GM20000 (cell line): ENCODE measurements at places on chromosomes 3 and 15.

GRCh38 chr3:155110996-155111901 is 31.1 kb downstream of the MME start:
- no peak for DNase-seq

GRCh38 chr3:57627976-57628375 is 30.8 kb upstream of the ARF4 start:
- no peak for DNase-seq

GRCh38 chr15:40582726-40583246 is 11.3 kb upstream of the KNL1 start:
- DNase-seq: no peak

DNA sequence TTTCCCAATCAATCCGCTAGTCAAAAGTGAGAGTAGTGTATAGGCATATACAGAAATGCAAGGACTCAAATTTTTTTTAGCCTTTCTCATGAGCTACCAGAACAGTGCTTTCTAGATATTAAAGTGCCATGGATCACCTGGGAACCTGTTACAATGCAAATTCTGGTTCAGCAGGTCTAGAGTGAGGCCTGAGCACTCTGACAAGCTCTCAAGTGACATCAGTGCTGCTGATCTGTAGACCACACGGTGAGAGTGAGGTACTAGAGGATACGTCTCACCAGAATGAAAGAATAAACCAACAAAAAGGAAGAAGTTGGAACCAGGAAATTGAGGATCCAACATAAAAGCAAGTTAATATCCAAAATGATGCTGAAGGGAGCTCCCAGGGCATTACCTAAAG is 16.0 kb upstream of the PLA2G4D start:
- no peak for DNase-seq

DNA sequence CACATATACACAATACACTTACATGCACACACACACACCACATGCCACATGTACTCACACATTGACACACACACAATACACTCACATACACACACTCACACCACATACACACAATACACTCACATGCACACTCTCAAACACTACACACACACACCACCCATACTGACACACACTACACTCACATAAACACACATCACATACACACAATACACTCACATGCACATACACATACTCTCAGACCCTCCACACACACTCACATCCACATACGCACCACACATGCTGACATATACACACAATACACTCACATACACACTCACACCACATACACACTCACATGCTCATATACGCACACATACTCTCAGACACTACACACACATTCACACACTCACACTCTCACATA is 28.3 kb upstream of the KIF23 start:
- DNase-seq: no peak

- DNase-seq: no peak
These were observed 11.8 kb downstream of the GOLIM4 start for GRCh38 chr3:168083906-168084305.

GRCh38 chr15:67918205-67918861 is 78.5 kb upstream of the RNU6-1 start:
- no peak for DNase-seq

DNA sequence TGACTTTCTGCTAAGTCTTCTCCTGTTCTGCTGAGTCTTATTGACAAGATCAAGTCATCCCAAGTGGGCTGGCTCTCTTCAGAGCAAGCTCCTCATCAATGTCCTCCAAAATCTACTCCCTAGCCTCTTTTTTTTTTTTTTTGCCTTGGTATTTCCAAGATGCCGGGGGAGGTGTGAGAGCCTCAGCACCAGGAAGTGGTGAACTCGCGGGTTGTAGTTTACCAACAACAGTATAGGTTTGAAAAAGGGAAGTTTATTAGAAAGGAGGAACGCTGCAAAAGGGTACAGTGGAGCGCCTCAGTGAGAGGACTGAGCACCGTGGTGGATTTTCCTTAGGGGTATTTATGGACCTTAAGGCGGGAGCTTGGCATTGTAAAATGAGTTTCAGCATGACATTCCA is 94.3 kb upstream of the SGO1 start:
- no peak for DNase-seq

DNA sequence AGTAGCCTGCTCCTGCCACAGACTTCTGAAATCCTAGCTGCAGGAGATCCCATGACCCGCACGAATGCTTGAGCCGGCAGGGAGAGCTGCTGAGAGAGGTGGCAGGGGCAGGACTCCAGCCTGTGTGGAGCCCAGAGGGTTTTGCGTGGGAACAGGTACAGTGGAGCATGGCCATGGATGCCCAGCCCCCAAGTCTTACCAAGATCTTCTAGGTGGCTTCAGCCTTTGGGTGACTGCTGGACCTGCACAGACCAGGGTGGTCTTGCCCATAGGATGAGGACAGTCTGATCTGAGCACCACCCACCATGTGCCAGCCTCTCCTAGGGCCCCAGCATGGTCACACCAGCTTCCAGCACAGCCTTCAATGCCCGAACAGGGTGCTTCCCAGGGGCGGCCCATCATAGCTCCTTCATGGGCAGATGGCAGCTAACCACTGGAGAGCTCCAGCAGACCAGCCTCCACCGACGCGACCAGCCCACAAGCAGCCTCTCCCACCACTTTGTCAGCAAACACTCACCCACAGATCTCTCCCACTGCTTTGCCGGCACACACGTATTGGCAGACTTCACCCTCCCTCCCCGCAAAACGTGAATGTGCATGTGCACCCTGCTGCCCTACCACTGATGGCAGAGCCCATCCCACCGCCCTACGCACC is 56.0 kb downstream of the ADAMTS17 start:
- DNase-seq: no peak

GRCh38 chr3:64642327-64643151 is 45.3 kb downstream of the ADAMTS9 start:
- no peak for DNase-seq

DNA sequence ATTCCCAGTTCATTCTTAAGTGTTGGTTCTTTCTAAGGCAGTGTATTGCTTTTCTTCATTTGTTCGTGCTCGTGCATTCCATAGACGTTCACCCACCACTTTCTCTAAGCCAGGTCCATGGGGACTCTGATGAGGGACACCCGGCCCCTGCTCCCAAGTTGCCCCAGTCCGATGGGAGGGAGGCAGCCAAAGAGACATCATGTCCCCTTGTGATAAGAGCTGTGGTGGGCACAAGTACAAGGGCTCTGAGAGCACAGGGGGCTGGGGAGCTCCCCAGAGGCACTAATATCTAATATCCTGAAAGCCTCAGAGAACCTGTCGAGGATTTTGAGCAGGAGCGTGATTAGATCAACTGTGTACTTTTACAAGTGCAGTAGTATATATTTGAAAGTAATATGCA is 6.3 kb downstream of the SPSB4 start:
- no peak for DNase-seq

GRCh38 chr3:186311441-186311840 is 50.6 kb downstream of the DGKG start:
- DNase-seq: no peak

DNA sequence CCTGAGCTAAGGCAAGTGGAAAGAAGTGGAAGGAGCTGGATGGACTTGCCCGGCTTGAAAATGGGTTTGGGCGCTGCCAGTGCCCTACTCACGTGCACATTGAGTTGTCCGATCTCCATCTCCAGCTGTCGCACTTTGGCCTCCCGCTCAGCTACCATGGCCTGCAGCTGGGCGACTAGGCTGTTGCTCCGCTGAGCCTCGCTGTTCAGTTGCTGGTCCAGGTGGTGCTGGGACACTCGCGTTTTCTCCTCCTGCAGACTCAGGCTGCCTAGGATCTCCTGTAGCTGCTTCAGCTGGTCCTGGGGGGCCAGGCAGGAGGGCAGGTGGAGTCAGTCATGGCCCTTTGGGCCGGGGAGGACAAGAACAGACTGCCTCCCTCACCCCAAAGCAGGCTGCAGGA is 33.0 kb upstream of the HHATL start:
- no peak for DNase-seq

DNA sequence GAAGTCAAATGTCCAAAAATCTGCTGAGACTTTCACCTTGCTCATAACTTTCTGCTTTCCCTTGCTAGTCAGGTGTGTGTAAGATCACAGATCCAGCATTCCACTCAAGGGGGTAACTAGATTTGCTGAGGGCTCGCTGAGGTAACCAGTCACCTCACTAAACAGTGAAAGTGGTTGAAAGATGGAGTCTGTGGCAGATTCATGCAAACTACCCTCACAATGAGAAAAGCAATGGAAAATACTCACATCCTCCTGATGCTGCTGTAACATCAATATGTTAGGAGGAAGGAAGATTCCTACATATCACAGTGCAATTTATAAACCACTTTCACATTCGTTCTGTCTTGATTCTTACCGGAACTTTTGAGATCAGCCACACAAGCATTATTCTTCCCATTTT is 174.3 kb upstream of the BCL6 start:
- no peak for DNase-seq

DNA sequence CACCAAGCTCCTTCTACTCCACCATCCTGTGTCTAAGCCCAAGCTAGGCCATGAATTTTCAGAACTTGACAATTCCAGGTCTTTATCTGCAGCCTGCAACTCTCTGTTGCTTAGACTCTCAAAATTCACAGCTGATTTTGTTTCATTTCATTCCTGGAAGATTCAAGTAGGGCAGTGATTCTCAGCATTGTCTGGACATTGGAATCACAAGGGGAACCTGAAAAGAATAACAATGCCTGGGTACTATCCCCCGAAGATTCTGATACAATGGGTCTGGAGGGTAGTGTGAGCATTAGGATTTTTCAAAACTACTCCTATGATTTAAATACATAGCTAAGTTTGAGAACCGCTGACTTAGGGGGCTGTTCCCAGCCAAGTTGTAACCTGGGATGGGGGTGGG is 534.7 kb upstream of the IL12A start:
- DNase-seq: no peak

- no peak for DNase-seq
These were observed 75.4 kb downstream of the HERC2 start for GRCh38 chr15:28246605-28247004.

- no peak for DNase-seq
These were observed 8.3 kb upstream of the PRR20G start for GRCh38 chr3:127296166-127296565.

DNA sequence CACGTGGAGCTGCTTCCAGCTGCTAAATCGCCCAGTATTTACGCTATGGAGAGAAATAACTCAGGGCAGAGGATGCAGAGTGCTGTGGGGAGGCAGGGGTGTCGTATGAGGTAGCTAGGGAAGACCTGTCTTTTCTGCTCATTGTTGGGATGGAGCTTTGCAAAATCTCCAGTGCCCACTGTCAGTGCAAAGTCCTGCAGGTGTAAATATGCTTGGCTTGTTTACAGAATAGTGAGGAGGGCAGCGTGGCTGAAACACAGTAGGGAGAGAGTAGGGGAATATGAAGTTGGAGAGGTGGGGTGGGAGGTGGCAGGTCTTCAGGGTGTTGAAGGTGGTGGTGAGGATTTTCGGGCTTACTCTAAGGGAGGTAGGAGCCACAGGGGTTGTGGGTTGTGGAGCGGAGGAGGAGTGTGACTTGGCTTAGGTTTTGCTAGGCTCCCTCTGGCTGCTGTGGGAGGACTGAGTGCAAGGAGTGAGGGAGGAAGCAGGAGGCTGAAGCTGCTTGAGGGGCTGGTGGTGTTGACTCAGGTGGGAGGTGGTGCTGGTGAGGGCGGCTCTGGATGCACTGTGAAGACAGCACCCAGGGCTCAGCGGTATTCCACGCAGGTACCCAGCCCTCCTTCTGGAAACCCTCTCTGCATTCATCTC is 125.7 kb downstream of the FBLN2 start:
- DNase-seq: no peak

GRCh38 chr3:15439476-15439875 is 12.1 kb downstream of the EAF1 start:
- DNase-seq: no peak

DNA sequence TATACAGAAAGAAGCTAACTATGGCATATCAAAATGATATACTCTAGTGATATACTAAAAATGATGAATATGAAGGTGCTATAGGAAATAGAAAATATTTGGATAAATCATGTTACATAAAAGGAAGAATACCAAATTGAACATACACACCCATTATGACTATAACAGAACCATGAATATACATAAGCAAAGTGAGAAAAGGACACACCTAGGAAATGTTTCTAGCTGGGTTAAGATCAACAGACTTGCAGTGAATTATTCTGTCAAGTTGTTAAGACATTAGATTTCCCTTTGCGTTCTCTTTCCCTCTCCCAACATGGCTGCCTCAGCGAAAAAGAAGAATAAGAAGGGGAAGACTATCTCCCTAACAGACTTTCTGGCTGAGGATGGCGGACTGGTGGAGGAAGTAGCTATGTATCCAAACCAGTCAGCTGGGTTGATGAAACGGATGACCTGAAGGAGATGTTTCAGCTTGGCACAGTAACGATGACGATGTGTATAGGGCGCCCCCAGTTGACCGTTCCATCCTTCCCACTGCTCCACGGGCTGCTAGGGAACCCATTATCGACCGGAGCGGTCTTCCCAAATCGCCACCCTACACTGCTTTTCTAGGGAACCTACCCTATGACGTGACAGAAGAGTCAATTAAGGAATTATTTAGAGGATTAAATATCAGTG is 20.2 kb upstream of the PARP14 start:
- no peak for DNase-seq

DNA sequence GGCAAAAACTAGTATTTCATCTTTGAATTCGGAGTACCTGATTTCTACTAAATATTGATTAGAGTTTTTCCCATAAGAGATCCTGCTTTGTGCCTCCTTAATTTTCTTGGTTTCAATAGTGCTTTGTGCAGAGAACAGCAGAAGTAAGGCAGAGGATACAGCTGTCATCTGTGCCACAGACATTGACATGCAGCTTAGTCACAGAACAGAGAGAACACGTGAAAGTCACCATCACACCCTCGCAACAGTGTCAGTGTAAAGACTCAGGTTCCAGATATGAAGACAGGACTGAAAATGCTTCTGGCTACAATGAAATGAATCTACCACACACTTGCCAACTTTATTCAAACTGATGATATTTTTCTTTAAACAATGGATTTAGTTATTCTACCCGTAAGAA is 942.8 kb upstream of the CFAP20DC start:
- DNase-seq: no peak

DNA sequence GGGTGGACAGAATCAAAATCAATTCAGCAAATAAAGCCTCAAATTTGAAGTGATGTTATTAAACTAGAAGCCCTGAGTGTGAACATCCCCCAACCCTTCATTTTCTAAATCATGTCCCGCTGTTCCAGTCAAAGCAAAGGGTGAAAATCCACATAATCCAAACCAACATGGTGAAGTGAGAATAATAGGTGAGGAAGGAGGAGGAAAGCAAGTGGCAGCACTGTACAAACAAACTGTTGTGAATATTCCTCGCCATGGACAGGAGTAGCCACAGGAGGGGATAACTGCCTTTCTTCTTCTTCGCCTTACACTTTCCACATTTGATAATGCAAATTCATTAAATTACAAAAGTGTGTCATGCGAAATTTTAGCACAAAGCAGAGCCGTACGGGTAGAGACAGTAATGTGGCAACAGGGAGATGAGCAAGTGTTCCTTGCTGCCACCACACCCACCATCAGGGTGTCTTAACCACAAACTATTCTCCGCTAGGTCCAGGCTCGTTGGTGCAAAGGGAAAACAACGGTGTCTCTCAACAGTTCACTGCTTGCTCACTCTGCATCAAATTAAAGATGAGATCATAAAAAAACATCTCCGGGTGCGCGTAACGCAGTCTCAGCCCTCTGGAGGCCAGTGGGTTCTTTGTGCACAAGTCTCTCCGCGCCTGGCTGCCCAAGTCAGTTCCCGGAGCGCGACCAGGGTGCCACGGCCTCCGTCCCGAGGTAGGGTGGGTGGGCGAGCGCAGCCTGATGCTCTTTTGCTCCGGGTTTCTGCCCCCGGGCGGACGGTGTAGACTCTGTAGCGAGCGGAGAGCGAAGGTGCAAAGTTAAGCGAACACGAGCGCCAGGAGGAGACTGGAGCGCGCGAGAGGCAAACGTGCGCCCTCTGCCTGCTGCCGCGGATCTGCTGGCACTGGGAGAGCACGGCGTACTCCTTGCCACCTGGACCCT is 6.7 kb downstream of the EPHA3 start:
- peak; percentile 12 for DNase-seq
